Natural killer cell treated with Interleukin-12 subunit alpha and Interleukin-12 subunit beta and Interleukin-15 and Interleukin-18, amount 100 ng/mL, for 72 hours (primary cell): ENCODE measurements at places on chromosomes 11 and 22.

GRCh38 chr11:2459016-2459725, 14.4 kb downstream of the KCNQ1 start:
- DNase-seq = peak; percentile 51

DNA sequence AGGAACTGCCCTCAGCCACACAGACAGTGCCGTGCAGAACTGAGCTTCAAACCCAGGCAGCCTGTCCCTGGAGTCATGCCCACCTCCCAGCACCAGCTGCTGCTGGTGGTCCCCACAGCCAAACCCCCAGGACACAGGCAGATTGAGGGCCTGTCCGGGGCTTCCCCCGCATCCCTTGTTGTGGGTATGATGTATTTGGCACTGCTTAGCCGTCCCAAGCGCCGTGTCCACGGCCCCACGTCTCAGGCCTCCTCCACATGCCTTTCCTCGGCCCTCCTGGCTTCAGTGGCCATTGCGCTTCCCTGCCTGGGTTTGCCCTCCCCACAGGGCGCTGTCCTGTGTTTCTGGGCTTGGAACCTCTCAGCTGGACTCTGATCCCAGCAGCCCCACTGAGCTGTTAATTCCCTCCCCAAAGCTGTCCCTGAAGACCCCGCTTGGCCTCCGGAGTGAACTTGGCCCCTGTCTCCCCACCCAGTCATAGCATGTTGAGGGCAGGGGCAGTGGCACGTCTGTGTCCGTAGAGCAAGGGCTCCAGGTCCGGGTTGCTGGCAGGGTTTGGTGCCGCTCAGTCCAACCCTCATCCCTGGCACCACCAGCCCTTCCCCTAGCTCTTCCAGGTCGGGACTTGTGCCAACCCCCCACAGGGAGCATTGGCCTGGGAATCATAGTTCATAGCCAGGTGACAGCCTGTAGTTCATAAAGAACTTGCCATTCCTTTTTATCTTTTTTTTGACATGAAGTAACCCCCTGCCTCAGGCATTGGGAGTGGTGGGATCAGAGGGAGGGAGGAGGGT, 34.5 kb upstream of the TEF start:
- DNase-seq = no peak

DNA sequence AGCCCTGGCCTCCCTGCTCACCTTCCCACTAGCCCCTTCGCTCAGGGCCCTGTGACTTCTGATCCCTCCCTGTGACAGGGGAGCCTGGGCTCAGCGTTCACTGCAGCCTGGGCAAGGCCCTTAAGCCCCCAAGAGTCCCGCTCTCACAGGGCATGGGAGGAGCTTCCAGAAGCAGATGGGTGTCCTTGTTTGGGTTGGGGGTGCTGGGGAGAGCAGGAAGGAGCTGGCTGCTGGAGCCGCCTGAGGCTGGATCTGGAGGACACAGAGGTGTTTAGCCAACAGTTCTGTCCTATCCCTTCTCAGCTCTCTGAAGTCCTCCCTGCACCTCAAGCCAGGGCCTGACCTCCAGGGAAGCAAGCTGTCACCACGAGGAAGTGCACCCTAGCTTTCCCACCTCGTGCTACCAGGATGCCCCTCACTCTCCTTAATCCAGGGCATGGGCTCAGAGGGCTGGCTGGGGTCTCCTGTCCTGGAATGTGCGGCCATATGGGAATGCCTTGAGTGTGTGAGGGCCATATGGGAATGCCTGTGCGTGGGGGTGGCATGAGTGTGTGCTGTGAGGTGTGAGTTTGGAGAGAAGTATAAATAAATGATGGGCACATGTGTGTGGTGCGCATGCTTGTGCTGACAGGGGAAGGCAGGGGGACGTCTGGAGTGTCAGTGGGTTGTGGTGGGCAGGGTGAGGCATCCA, 25.0 kb upstream of the TUB start:
- no peak for DNase-seq

GRCh38 chr22:47335460-47335859, 573.0 kb downstream of the TBC1D22A start:
- DNase-seq = no peak

- no peak for DNase-seq
These were observed 104.3 kb downstream of the MRTFA start for GRCh38 chr22:40531951-40532900.

- DNase-seq = no peak
These were observed 43.1 kb upstream of the PPARA start for GRCh38 chr22:46107089-46107664.

- no peak for DNase-seq
These were observed 32.3 kb downstream of the MIAT start for GRCh38 chr22:26689513-26690301.

GRCh38 chr11:66617155-66617834, 865 bp downstream of the RBM14 start:
- DNase-seq = no peak

- no peak for DNase-seq
These were observed 791.1 kb downstream of the NTM start for GRCh38 chr11:132161403-132162078.

GRCh38 chr22:30855677-30856518, 112.7 kb downstream of the MORC2 start:
- no peak for DNase-seq

DNA sequence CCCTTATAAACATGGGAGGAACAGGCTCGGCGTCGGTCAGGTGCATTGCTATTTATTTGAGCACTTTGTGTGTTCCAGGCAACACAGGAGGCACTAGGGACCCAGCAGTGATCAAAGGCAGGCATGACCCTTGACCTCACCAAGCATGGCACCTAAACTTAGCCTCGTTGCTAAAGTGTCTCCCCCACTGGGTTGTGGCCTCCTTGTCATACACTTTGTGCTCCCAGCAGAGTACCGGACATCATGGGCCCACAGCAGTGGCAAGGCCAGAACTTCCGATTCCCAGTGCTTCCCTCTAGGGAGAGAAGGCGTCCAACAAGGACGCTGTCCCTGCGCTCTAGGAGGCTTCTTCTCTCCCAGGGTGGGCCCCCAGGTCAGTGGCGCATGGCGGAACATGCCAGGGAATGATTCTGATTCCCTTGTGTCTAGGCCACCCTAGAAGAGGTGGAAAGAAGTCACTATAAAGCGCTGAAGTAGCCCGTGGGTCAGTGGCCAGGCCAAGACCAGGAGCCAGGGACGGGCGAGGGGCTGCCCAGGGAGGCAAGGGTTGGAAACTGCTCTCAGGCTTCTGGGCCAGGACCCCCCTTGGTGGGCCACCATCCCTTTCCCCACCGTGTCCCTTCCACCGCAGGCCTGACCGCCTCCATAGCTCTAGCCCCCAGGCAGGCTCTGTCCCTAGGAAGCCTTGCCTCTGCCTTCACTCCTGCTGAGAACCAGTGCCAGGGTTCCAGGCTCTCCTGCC, 19.7 kb downstream of the TOM1 start:
- no peak for DNase-seq

- no peak for DNase-seq
These were observed 15.6 kb downstream of the CREB3L1 start for GRCh38 chr11:46293066-46293465.

DNA sequence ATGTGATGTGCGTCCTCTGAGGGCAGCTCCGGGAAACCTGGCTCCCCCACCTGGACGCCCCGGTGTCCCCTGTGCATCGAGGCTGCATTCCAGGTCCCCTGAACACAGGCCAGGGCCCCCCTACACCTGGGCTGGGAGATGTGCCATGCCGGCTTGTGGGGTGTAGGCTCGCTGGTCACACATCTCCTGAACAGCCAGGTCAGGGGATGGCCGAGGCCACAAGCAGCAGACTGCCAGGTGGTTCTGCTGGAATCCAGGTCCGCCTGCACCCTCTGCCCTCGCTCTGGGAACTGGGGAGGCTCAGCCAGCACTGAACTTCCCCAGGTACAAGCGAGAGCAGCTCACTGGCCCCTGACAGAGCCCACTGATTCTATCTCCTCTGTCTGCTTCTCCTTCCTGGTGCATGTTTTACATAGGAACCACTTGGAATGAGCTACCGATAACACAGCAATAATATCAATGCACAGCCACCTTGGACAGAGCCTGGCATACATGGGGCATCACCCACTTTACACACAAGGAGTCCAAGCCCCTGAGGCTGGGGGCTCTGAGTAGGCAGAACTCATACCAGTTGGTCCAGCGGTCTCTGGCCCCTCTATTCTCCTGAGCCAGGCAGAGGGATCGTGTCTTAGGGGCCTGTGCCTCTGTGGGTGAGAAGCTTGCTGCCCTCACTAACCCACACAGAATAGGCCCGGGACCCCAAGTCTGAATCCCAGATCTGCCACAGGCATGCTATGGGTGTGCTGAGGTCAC, 46.8 kb downstream of the TBX1 start:
- DNase-seq = no peak

DNA sequence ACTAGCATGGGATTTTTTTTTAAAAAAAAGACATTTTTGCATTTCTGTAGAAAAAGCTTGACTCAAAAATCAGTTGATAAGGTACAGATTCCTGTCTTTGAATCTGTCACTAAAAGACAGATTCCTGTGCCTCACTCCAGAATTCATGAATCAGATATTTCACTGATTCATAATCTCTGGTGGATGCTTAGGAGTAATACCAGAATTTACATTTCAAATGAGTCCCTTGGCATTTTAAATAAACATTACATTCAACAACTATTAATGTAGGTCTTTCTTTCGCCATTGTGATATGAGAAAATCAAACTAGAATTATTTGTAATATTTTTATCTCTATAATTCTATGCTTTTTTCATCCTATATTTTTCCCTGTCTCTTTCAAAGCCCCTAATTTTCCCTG, 128.3 kb downstream of the APIP start:
- no peak for DNase-seq

- no peak for DNase-seq
These were observed 27.2 kb upstream of the DDX6 start for GRCh38 chr11:118818130-118818529.

- DNase-seq = no peak
These were observed 13.6 kb upstream of the CDC42EP1 start for GRCh38 chr22:37546437-37547250.

- DNase-seq = no peak
These were observed 78.3 kb downstream of the PAK1 start for GRCh38 chr11:77395460-77396173.

DNA sequence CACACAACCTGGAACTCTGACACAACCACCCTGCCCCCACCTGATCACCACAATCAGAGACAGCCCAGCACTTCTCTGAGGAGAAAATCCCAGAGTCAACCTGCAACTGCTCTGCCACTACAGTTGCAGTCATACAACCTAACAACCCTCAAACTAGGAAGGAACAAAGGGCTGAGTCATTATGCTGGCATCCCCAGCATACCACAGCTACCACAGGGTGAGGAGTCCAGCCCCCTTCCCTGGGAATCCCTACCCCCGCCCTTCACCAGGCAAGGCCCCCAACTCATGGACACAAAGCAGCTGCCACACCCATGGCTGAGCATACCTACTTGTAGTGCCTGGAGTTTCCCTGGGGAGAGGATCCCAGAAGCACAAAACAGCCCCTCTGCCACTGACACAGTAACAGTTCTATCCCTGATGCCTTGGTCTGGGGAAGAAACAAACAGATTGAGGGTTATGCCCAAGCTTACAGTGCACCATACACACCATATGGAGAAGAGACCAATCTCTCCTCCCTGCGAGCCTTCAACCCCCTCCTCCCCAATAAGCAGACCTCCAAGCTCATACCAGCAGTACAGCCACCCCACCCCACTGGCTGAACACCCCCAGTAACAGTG, 68.5 kb upstream of the C11orf58 start:
- DNase-seq = no peak

DNA sequence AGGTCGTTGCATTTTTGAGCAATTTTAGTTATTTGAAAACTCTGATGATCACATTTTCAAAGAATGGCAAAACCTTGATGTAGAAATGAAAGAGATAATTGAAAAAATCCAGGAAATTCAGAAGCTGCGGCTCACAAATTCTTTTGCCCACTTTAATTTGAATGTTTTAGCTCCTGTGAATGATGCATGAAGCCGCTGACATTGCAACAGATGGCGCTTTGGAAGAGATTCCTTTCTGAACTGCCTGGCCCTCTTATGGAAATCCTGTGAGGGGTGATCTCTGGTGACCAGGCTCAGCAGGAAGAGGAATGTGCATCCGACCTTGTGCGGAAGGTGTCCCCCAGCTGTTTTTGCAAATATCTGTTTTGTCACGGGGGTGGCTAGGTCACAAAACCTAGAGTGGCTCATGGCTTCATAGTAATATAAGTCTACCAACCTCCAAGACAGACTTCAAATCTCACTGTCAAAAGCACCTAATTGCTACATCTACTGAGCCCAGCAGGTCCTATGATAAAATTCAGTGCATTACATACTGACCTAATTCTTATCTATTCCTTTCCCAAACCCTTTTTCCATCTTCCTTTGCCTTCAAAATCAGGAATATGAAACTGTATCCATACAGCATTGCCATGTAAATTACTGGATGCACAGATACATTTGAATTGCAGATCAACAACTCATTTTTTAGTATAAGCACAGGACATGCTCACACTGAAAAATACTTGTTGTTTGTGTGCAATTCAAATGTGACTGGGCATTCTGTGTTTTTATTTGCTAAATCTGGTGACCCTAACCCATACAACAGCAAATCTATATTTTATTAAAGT, 412.7 kb downstream of the ETS1 start:
- no peak for DNase-seq

DNA sequence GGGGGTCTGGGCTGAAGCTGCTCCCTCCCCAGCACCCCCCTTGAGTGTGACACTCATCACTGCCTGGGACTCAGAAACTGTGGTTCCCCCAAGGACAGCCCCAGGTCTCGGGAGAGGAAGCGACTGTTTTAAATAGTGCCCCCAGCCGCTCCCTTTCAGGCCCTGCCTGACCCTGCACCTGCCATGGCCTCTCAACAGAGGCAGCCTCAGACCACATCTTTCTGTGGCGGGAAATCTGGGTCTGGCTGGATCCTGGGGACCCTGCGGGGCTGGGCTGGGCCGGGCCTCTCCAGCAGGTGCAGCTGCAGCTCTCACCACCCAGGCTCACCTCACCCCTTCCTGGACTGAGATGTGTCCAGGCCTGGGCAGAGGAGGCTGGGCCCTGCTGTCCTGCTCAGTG, 3.7 kb upstream of the IGLL1 start:
- DNase-seq = no peak

DNA sequence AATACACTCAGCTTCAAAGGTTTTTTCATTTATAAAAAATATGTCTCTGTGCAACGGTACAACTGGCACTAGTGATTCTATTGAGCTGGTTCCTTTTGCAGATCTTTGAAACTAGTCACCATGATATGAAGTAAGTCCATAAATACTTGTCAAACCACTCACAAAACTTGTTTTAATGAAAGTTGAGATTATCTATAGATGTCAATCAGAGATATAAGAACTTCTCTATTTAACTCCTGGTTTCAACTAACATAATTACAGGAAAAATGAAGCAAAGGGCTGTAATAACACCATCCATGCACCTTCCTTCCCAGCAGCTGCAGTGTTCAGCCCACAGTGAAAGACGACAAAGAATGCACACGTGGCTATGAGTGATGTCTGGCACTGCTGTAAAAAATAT, 44.7 kb downstream of the TMEM123 start:
- no peak for DNase-seq

- no peak for DNase-seq
These were observed 361.8 kb downstream of the TENM4 start for GRCh38 chr11:79078999-79079398.

- DNase-seq = no peak
These were observed 10.2 kb upstream of the AMPD3 start for GRCh38 chr11:10444725-10445315.

GRCh38 chr11:75056814-75057213, 39.9 kb downstream of the OR2AT4 start:
- DNase-seq = no peak
